ENCODE measurements at places on chromosomes 6 and 20. TPM values are rescaled to one million over a fixed set of nuclear protein-coding genes. Genes with fewer than 3 reads are reported as not detected.

The TRIM10 gene
- not detected for total RNA-seq

The KCNQ2 gene
- total RNA-seq = 0.19 TPM

The NRSN1 gene
- total RNA-seq = not detected

The SMLR1 gene
- not detected for total RNA-seq

The EMILIN3 gene
- total RNA-seq = not detected

The ATP5F1E gene
- total RNA-seq = 83.0 TPM

The CST7 gene
- total RNA-seq = 41.5 TPM

The TIAM2 gene
- total RNA-seq = 3.8 TPM

The DCDC2 gene
- total RNA-seq = 0.04 TPM

The PBOV1 gene
- not detected for total RNA-seq

The CDKN1A gene
- 13.0 TPM for total RNA-seq

The DEFB114 gene
- not detected for total RNA-seq

The RIPOR3 gene
- total RNA-seq = not detected

The SNAI1 gene
- total RNA-seq = 0.82 TPM

The OOEP gene
- not detected for total RNA-seq

The ADAM33 gene
- not detected for total RNA-seq
